ENCODE measurements at places on chromosomes 1 and 21.

DNA sequence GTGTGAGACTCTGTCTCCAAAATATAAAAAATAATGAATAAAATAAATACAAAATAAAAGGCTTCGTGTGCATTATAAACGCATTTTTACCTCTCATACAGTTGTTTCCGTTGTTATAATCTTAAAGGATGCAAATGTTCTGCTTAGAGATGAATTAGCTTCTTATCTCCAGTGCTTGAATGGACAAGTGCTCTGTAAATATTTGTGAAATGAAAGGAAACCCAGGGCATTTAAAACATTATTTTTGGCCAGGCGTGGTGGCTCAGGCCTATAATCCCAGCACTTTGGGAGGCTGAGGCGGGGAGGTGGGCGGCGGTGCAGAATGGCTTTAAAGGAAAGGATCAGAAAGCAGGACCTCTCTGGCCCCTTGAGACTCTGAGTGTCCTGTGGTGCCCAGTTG lies 94.5 kb downstream of the HUNK start:
- DNase-seq = no peak

DNA sequence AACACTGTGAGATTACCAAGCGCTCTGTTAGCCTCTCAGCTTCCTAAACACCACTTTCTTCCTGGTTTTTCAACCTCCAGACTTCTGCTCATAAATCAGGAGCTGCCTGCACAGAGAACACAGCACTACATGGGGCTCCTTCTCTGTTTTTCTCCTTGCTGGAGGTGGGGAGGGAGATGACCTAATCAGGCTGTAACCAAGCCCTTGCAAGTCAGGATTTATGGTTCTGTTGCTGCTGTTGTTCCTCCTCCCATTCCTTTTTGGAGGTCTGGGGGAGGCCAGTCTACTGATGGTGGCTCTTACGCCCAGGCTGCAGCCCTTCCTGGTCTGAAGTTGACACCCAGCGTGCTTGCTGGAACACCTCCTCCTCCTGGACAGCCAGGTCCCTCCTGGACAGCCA lies 80.9 kb upstream of the AJAP1 start:
- no peak for DNase-seq

GRCh38 chr1:186291271-186291670 lies 83.8 kb downstream of the TPR start:
- no peak for DNase-seq

- no peak for DNase-seq
These were observed 9.5 kb upstream of the PIGR start for GRCh38 chr1:206955476-206956451.

DNA sequence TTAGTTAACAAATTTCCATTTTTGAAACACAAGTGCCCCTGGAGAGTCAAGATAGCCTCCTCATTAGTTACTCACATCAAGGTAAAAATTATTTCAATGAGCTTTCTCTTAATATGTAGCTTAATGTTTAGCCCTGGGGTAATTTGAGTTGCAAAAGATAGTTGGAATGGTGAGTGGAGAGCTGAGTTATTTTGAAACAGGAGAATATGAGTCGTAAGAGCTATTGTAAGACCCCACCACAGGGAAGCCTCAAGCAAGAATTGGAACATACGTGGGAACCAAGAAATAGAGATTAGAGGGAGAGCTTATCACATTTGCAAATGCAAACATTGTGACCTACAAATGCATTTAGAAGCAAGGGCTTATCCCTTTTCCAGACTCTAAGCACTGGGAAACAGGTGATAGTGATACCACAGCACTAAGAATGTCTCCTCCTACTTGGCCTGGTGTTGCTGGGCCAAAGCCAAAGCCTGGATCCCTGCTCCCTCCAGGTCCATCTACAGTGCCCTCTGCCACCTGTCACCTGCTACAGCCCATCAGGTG lies 635.1 kb downstream of the PTPRC start:
- DNase-seq = peak; percentile 2

DNA sequence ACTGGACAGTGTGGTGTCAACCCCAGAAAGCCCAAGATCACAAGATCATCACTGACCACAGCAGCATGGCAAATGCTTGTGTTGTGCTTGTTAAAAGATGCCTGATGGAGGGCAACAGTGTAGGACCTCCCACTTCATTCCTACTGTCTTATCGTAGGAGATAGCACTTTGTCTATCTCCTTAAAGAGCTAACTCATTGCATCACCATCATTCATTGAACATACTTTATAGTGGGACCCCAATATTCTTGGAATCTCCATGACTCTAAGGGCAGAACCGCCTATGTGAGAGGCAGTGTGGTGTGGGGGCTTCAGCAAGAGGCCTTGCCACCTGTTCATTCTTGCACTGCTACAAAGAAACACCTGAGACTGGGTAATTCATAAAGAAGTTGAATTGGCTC lies 5.0 kb upstream of the SH2D1B start:
- no peak for DNase-seq

DNA sequence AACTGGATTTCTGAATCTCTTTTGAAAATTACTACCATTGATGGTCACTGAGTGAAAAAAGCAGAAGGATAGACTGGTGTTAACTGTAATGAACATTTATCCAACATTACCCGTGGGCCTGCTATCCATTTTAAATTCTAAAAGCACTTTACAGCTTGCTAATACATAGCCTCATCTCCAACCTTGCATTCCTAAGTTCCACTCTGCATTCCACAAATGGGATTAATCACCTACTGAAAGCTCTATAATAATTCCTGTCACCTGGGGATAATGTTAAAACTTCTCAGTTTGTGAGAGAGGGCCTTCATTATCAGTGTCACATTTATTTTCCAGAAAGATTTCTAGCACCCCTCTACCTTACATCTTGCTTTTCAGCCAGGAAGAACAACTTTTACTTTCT lies 38.2 kb downstream of the PTPRC start:
- no peak for DNase-seq

- no peak for DNase-seq
These were observed 5.7 kb downstream of the MAN1A2 start for GRCh38 chr1:117372863-117373412.

GRCh38 chr1:24503870-24504523 lies 1.4 kb downstream of the RCAN3 start:
- no peak for DNase-seq

DNA sequence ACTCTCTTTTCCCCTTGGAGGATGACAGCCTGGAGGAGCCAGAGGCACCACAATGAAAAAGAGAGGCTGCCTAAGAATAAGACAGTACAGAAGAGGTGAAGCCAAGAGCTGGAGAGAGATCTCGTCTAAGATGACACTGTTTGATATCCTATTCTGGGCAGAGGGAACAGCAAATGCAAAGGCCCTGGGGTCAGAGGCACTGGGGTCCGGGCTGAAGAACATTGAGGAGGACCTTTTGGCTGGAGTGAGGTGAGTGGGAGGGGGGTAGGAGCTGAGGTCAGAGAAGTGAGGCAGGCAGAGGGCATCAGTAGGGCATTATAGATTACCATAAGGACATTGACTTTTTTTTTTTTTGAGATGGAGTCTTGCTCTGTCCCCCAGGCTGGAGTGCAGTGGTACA lies 19.3 kb upstream of the TMEM51 start:
- no peak for DNase-seq

DNA sequence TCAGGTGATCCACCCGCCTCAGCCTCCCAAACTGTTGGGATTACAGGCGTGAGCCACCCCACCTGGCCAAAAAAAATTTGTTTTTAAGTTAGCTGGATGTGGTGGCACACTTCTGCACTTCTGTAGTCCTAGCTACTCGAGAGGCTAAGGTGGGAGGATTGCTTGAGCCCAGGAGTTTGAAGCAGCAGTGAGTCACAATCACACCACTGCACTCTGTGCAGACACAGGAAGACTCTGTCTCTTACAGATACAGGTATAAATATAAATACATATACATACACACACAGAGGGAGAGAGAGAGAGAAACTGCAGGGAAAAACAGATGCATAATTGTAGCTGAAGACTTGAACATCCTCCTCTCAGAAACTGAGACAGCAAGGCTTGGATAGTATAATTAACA lies 34.8 kb upstream of the EPS15 start:
- no peak for DNase-seq

- DNase-seq = no peak
These were observed 271.7 kb upstream of the C1orf174 start for GRCh38 chr1:4171480-4172450.

DNA sequence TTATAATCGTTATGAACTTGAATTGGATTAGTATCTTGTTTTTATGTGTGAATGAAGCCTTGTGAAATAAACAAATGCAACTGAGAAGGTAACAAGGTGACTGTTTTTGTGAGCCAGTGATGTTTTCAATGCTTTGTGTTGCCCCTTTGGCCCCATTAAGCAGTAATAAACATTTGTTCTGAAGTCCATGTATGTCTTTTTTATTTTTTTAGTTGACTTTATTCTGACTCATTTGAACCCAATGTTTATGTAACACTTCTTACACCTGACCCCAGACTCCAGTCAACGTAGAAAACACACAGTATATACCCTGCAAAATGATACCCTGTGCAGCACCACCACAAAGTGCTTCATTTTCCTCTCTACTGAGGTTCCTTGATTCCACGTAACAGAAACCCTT lies 4.6 kb upstream of the CACYBP start:
- no peak for DNase-seq

DNA sequence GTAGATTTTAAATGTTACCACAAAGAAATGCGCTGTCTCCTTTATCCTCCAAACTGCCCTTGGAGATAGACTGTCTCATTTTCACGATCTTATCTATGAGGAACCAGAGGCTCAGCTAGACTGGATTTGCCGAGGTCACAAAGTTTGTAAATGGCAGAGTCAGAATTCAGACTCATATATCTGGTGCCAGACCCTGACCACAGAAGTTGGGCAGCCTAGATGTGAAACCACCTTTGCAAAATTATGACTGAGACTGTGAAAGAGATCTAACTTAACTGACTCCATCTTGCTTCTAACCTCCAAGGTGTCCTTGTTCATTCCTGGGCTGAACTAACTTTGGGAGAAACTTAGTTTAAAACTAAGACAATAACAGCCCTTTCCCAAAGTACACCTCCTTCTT lies 14.1 kb downstream of the CNR2 start:
- DNase-seq = no peak

- no peak for DNase-seq
These were observed 130.9 kb downstream of the DMRTB1 start for GRCh38 chr1:53590104-53590503.

- no peak for DNase-seq
These were observed 44.5 kb downstream of the DDR2 start for GRCh38 chr1:162676750-162677149.

- no peak for DNase-seq
These were observed 430.5 kb downstream of the MRPL39 start for GRCh38 chr21:25176637-25177412.

- no peak for DNase-seq
These were observed 9.4 kb upstream of the LMNA start for GRCh38 chr1:156104861-156105832.

GRCh38 chr1:24659993-24660665 lies 17.0 kb downstream of the SRRM1 start:
- no peak for DNase-seq

DNA sequence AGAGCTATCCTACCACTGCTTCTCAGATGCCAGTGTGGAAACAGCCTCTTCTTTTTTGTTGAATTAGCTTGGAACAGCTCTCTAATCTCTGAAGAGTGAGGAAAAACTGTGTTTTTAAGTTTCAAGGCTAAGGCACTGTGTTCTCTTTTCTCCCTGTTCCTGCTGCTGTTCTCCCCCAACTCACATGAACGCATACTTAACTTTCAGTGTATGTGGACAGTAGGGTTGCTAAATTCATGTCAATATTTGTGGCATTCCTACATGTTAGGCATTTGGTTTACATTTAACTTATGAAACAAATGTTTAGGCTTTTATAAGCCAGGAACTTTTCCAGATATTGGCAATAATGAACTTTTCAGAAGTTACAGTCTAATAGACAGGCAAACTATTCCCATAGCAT lies 6.8 kb downstream of the BACH1 start:
- no peak for DNase-seq

DNA sequence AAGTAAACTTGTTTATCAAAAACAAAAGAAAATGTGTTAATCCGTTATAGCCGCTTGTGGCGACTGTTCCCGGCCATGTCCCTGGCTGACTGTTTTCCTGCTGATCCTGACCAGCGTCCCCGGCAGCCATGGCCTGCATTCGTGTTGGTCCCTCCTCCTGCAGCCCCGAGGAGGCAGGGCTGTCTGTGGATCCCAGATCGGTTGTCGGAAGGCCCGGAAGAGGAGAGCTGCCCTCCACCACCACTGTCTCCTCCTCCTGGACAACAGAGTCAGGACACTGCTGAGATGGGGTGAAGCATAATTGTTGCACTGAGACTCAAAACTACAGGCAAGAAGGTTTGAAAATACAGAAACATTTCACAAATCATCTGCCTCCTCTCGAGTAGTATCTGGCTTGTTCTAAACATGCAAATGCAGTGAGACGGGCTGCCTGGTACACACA lies 3.6 kb upstream of the MXRA8 start:
- no peak for DNase-seq

GRCh38 chr1:181482521-181483284 lies 614 bp upstream of the CACNA1E start:
- DNase-seq = no peak

Data from NCI-H2107 (cell line).